CD4-positive, alpha-beta memory T cell (primary cell): ENCODE measurements at places on chromosomes 11 and 22. TPM values are rescaled to one million over a fixed set of nuclear protein-coding genes. Genes with fewer than 3 reads are reported as not detected.

DNA sequence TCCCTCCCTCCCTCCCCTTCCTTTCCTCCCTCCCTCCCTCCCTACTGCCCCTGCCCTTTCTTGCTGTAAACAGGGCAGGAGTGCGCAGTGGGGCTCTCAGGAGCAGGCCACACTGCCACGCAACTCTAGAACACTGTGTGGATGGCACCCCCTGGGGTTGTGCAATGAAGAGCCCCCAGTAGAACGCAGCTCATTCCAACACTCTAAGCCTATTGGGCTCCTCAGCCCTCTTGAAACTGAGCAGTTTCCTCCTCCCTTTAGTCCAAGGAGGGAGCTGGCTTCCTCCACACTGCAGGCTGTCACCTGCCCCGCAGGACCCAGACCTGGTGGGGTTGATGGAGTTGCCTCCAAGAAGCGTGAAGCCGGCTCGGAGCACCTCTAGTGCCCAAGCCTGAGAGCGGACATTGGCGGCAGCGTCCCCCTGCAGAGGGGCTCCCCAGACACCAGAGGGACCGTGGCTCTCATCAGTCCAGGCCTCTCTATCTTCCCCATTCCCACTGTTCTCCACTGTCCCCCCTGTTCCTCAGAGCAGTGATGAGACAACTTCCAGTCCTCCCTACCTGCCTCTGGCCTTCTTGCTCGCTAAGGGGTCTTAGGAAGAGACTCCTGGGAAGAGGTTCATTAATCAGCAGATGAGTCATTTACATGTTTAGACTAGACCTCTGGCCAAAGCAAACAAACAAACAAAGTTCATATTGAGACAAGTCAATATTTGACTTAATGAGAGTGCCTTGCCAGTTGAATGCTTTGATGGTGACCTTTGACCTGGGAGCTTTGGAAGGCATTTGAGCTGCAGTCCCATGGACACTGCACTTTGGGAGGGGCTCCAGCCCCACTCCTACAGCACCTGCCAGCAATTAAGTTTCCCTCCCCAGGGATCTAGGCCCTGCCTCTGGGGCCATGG lies 64.0 kb downstream of the RPUSD4 start:
- no peak overlapping the region for H3K27ac ChIP-seq
- no peaks in the 10 kb centered on the region for H3K27me3 ChIP-seq
- H3K36me3 ChIP-seq: no peaks in the 10 kb centered on the region
- H3K4me3 ChIP-seq: no peak overlapping the region
- no peak for DNase-seq
- no peaks in the 10 kb centered on the region for H3K4me1 ChIP-seq

GRCh38 chr22:35380537-35381423 lies at the start of gene HMOX1:
Gene HMOX1, plus strand, starts transcription at chr22:35381096. Its CDS starts 78 bp downstream, at chr22:35381174.
- H3K4me1 ChIP-seq: peaks cover 22% of the 10 kb centered on the region
- peaks cover 7% of the 10 kb centered on the region for H3K27me3 ChIP-seq
- no peaks in the 10 kb centered on the region for H3K36me3 ChIP-seq
- peak; percentile 49 for DNase-seq
- no peak within 1 kb of the TSS for H3K27ac ChIP-seq

- no peak for DNase-seq
- no peaks in the 10 kb centered on the region for H3K27me3 ChIP-seq
- peaks cover 72% of the 10 kb centered on the region for H3K4me1 ChIP-seq
- H3K4me3 ChIP-seq: no peak overlapping the region
- H3K36me3 ChIP-seq: no peaks in the 10 kb centered on the region
- H3K27ac ChIP-seq: no peak overlapping the region
These were observed 13.1 kb downstream of the TCF20 start for GRCh38 chr22:42257386-42257785.

- H3K4me3 ChIP-seq: no peak overlapping the region
- no peak overlapping the region for H3K27ac ChIP-seq
- peaks cover 7% of the 10 kb centered on the region for H3K27me3 ChIP-seq
- peaks cover 15% of the 10 kb centered on the region for H3K4me1 ChIP-seq
These were observed 4.8 kb downstream of the POU2F3 start for GRCh38 chr11:120244476-120245365.

The ENTHD1 gene
- 0.47 TPM for total RNA-seq

The FLRT1 gene
- total RNA-seq: not detected

The RTN4R gene
- 2.1 TPM for total RNA-seq

The CNGA4 gene
- total RNA-seq: 0.61 TPM
